ENCODE measurements at places on chromosomes 12 and 14. TPM values are rescaled to one million over a fixed set of nuclear protein-coding genes. Genes with fewer than 3 reads are reported as not detected.

The LIN7A gene
- total RNA-seq, result 0.62 TPM

The UNC79 gene
- total RNA-seq, result 0.01 TPM

The RNASE3 gene
- not detected for total RNA-seq

The NKX2-1 gene
- total RNA-seq, result 0.10 TPM

The NTF3 gene
- total RNA-seq, result not detected

The MYO1H gene
- total RNA-seq, result not detected

The ZDHHC22 gene
- 0.23 TPM for total RNA-seq

The PAX9 gene
- total RNA-seq, result 2.5 TPM

The PGF gene
- 4.5 TPM for total RNA-seq

The LBHD2 gene
- not detected for total RNA-seq

The RAD9B gene
- 0.46 TPM for total RNA-seq

The CMTM5 gene
- total RNA-seq, result not detected

The EML1 gene
- 34.0 TPM for total RNA-seq

The SRRM4 gene
- not detected for total RNA-seq

The BHLHE41 gene
- 0.69 TPM for total RNA-seq

The AICDA gene
- 0.15 TPM for total RNA-seq

The JDP2 gene
- total RNA-seq, result 36.0 TPM

The NFKBIA gene
- 190 TPM for total RNA-seq

The WASHC4 gene
- 26.9 TPM for total RNA-seq

The HOXC4 gene
- total RNA-seq, result 2.8 TPM

The MMP17 gene
- 11.0 TPM for total RNA-seq

The C12orf54 gene
- not detected for total RNA-seq

The CABP1 gene
- total RNA-seq, result 0.10 TPM

The VSX2 gene
- total RNA-seq, result not detected

The FBRSL1 gene
- 93.0 TPM for total RNA-seq

The ADSS1 gene
- 7.2 TPM for total RNA-seq

The NIN gene
- total RNA-seq, result 15.9 TPM

The INHBE gene
- 0.09 TPM for total RNA-seq

The CCDC177 gene
- 0.05 TPM for total RNA-seq

The SLC7A8 gene
- total RNA-seq, result 1.8 TPM

The TMPRSS12 gene
- total RNA-seq, result not detected

The CRACR2A gene
- total RNA-seq, result 1.6 TPM

The BDKRB1 gene
- total RNA-seq, result 0.48 TPM

The PRPH gene
- total RNA-seq, result 1.6 TPM

The ADAMTS20 gene
- total RNA-seq, result not detected

Data from A549 treated with Hydrocortisone at 1 μM for 4 hours (cell line).